ENCODE measurements at places on chromosomes 12 and 14. TPM values are rescaled to one million over a fixed set of nuclear protein-coding genes. Genes with fewer than 3 reads are reported as not detected.

GRCh38 chr12:108547686-108548085, 13.3 kb downstream of the SART3 start:
- DNase-seq = peak; percentile 11

GRCh38 chr12:13044002-13044905, at the start of gene FAM234B:
Gene FAM234B (plus strand): TSS chr12:13044381. CDS start chr12:13044404, 23 bp downstream.
- peak; percentile 75 for DNase-seq

DNA sequence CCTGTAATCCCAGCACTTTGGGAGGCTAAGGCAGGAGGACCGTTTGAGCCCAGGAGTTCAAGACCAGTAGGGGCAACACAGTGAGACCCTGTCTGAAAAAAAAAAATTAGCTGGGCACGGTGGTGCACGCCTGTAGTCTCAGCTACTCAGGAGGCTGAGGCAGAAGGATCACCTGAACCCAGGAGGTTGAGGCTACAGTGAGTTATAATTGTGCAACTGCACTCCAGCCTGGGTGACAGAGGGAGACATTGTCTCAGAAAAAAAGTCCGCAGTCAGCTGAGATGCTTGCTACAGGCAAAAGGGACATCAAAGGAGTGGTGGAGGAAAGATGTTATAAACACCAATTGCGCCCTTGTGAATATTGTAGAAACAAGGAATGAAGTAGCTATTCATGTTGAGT, 77.8 kb downstream of the NDUFA12 start:
- no peak for DNase-seq

Gene ASCL1
- not detected for total RNA-seq

Gene PCED1B
- total RNA-seq = 74.2 TPM

Gene TMEM233
- not detected for total RNA-seq

Gene COQ10A
- 19.6 TPM for total RNA-seq

Gene LAG3
- total RNA-seq = 45.2 TPM

Measured in activated CD8-positive, alpha-beta T cell treated with anti-CD3 and anti-CD28 coated beads, Interleukin-2, amount 10 ng/mL, durations not matched to agents 7 days and 5 days (primary cell).